Activated CD4-positive, alpha-beta T cell treated with anti-CD3 and anti-CD28 coated beads, Interleukin-2, amount 10 ng/mL, durations not matched to agents 24 days and 14 days (primary cell): ENCODE measurements at places on chromosomes 5 and 9. TPM values are rescaled to one million over a fixed set of nuclear protein-coding genes. Genes with fewer than 3 reads are reported as not detected.

The IL31RA gene
- 0.63 and 0.92 TPM in 2 replicates for total RNA-seq

The PTGS1 gene
- total RNA-seq, result 0.26 and 0.28 TPM in 2 replicates

The WDR38 gene
- not detected in 2 replicates for total RNA-seq

The MEIKIN gene
- not detected in 2 replicates for total RNA-seq

The TSSK1B gene
- not detected in 2 replicates for total RNA-seq

The ANKRD55 gene
- 0.79 and 1.0 TPM in 2 replicates for total RNA-seq

The PCDHGA4 gene
- total RNA-seq, result 0.33 and 0.37 TPM in 2 replicates

The PCDHB4 gene
- not detected in 2 replicates for total RNA-seq

The ZFYVE16 gene
- 8.1 and 9.4 TPM in 2 replicates for total RNA-seq

The OGN gene
- total RNA-seq, result not detected in 2 replicates

The CDKN2A gene
- total RNA-seq, result 2.5 and 3.7 TPM in 2 replicates

The MARCHF3 gene
- total RNA-seq, result 2.3 and 4.2 TPM in 2 replicates

The CBY3 gene
- total RNA-seq, result 0.45 and 0.63 TPM in 2 replicates

The PCDH1 gene
- 0.17 TPM in 1 of 2 replicates, not detected in the other for total RNA-seq

The PTPN3 gene
- total RNA-seq, result 3.6 and 3.8 TPM in 2 replicates

The KIF4B gene
- 0.07 TPM in 1 of 2 replicates, not detected in the other for total RNA-seq

The LRRC8A gene
- total RNA-seq, result 27.7 and 28.4 TPM in 2 replicates

The PCDHA11 gene
- not detected in 2 replicates for total RNA-seq

- no peak for DNase-seq
Observed at GRCh38 chr5:124755565-124755964, 9.1 kb upstream of the ZNF608 start.

DNA sequence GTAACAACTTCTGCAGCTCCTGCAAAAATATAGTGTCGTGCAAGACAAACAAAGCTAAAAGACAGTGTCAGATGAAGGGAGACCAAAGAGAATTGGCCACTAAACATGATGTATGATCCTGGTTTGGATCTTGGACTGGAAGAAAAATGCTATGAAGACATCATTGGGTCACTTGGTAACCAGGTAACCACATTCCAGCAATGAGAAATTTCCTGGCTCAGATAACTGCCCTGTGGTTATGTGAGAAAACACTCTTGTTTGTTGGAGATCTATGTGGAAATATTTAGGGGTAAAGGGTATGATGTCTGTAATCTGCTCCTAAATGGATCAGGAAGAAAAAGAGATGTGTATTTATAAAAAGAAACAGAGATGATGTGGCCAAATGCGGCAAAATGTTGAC is 45.5 kb upstream of the ANKRD33B start:
- no peak for DNase-seq

DNA sequence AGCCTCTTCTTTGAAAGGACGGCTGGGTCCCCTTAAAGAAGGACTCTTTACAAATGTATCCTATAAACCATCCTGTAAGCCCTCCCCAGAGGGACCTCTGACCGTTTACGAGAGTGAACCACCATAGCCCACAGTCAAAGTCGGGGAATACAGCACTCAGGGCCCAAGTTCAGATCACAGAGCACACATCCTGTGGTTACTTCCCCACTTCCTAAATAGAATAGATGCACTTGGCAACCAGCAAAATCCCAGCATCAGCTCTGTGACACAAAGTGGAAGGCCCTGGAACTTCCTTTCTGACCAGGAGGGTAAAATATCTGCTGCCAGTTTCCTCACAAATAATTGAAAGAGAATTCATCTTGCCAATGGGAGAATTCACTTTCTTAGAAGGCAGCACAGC is 6.9 kb upstream of the IGFBPL1 start:
- DNase-seq, result no peak

DNA sequence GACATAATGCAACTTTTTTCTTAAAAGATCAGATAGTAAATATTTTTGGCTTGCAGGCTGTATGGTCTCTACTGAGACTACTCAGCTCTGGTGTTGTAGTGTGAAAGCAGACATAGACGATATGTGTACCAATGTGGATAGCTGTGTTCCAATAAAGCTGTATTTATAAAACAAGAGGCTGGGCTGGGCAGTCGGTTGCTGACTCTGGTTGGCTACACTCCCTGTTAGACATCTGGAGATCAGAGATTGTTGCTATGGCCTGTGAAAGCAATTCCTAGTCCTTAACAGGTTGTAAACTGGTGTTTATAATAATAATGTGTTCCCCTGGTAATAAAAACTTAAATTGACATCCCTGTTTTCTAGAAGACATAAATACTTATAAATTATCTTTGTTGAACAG is 24.4 kb upstream of the SCAMP1 start:
- DNase-seq, result no peak

DNA sequence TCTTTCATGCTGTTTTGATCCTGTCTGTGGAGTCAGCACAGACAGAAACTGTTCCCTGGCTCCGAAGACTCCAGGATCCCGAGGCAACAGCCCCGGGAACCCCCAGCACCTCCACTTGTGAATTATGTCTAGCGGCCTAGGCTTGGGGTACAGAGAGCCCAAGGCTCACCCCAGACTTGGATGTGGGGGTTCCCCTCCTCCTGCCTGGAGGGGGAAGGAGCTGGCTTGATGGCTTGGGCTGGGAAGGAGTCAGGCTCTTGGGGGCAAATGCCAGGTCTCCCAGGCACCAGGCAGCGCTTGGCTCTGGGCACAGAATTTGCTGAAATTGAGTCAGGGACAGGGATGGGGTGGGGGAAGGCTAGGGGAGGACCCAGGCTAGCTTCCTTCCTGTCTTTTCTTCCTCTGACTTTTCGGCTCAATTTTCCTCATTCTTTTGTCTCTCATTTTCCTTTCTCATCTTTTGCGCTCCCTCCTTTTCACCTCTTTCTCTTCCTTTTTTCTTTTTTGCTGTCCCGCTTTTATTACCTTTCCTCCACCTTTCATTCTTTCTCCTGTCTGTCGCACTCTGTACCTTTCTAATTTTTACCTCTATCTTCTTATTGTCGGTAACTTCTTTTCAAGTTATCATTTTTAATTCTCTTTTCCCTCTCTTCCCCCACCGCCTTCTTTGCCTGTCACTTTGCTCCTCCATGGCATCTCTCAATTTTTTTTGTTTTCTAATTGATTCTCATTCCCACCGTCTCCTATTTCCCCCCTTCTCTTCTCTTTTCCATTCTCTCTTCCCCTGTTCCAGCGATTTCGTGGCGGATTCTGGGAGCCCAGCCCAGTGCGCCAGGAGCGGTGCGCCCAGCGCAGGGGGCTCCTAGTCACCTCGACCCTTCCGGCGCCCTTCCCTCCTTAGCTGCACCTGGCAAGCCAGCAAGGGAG is 10.5 kb downstream of the MSX2 start:
- DNase-seq, result no peak

DNA sequence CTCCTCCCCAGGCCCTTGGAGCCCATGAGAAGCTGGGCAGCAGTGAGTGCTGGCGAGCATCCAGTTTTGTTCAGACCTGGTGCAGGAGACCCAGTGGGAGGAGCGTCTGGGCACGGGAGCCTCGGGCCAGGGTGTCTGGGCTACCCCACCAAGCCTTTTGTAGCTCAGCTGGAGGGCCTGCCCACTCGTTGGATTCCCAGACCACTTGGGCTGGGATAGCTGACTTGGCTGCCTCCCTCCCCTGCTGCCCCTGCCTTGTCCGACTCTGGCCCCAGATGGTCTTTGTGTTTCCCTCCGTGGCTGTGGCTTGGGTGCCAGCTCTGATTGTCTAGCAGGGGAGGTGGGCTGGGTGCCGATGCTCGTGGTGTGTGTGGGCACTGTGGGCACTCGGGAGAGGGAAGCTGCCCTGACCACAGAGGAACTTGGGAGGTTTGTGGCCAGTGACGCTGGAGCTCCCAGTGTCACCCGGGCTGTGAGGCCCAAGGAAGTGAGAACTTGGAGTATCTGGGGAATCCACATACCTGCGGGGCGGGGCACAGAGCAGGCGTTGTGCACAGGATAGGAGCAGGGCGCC is 47.3 kb downstream of the WNK2 start:
- no peak for DNase-seq

DNA sequence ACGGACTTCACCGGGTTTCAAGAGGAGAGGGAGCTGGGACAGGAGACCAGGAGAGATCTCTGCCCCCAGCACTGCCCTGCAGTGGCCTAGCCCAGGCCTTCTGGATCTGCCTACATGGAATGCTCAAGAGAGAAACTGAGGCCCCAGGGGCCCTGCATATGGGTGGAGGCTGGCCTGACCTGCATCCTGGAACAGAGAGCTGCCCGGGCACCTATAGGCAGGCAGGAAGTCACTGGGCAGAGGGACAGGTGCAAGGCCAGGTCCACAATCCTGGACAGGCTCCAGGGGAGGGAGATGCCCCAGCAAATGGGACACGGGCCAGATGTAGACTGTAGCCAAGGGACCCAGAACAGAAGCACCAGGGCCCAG is 98.5 kb upstream of the RUFY1 start:
- no peak for DNase-seq

GRCh38 chr9:128987805-128988204 is 40.3 kb downstream of the NUP188 start:
- no peak for DNase-seq

DNA sequence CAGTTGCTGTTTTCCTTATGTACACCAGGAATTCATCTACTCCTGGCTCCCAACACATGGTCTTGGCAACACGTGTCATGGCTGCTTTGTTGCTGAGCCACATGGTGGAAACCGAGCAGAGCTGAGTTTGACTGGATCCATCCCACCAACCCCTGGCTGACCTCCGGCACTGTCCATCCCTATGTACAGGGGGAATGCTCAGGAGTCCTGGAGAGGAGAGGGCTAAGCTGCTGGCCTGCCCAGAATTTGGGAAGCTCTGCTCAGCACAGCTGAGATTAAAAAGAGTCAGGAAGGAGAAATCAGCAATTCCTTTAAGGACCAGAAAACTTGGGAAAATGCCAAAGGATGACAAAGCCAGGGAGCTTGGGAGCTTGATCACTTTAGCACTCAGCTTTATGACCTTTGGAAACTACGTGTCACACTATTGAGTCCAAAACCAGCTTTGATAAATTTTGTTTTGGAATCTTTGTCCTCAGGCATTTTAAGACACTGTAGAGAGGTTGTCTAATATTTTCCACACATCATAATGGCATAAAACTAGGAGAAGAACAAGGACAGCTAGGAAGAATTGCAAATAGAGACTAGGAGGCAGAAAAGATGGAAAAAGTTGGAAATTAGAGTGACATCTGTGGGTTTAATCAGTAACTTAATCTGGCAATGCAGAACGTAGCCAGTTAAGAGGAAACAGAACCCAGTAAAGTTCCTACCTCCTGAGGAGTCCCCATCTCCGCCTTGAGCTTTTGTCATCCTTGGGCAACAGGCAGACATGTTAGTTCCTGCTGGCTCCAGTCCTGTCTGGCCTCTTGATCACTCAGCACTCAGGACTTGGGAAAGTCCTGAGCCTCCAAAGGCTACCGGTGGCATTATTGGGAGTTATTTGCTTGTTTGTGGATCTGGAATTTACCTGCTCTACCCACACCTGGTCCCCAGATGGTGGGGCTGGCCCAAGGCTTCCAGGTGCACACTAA is 62.5 kb upstream of the PLPP1 start:
- no peak for DNase-seq

- no peak for DNase-seq
Observed at GRCh38 chr9:130478152-130478551, 33.4 kb downstream of the ASS1 start.

- DNase-seq, result no peak
Observed at GRCh38 chr5:78717674-78718584, 69.4 kb upstream of the LHFPL2 start.

DNA sequence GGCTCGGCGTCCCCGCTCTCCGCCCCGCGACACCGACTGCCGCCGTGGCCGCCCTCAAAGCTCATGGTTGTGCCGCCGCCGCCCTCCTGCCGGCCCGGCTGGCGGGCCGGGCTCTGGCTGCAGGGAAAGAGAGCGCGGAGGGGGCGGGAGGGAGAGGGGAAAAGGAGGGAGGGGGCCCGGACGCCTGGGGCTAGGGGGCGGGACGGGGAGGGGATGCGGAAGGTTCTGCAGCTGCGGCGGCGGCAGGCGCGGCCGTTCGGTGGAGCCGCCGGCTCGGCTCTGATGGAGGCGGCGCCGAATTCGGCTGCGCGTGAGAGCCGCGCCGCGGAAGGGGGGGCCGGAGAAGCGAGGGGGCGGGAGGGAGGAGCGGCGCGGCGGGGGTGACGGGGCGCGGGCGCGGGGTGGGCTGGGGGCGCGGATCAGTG is at the start of gene MARCHF11:
TSS of gene MARCHF11 (minus strand) at position 281 of the 425 bp plus-strand sequence. CDS start at position 65, 216 bp downstream.
- DNase-seq, result no peak

- no peak for DNase-seq
Observed at GRCh38 chr5:88879724-88880123, 3.3 kb downstream of the MEF2C start.

DNA sequence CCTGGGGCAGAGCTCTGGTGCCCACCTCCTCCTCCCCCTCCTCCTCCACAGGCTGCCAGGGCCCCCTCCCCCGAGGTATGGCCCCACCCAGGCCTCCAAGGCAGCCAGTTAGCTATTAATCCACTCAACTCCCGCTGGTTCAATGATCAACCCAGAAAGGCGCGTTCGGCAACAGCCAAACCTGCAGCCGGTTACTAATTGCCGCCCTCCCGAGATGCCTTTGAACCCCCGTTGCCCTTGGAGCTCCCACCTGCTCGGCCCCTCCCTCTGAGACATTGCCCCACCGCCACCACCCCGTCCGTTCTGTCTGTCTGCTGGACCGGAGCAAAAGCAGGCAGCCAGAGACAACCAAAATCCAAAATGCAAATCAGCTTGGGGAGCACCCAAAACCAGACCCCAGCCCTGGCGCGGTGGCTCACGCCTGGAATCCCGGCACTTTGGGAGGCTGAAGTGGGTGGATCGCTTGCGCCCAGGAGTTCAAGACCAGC is 25.8 kb downstream of the NOTCH1 start:
- no peak for DNase-seq

GRCh38 chr5:77024490-77024889 is 5.7 kb upstream of the AGGF1 start:
- DNase-seq, result no peak

GRCh38 chr5:160833806-160834205 is 18.2 kb downstream of the ATP10B start:
- no peak for DNase-seq
